Activated naive CD4-positive, alpha-beta T cell (primary cell): ENCODE measurements at places on chromosomes 13 and 19.

- DNase-seq, result no peak
Observed at GRCh38 chr19:15072930-15073647, 8.9 kb upstream of the OR1I1 start.

DNA sequence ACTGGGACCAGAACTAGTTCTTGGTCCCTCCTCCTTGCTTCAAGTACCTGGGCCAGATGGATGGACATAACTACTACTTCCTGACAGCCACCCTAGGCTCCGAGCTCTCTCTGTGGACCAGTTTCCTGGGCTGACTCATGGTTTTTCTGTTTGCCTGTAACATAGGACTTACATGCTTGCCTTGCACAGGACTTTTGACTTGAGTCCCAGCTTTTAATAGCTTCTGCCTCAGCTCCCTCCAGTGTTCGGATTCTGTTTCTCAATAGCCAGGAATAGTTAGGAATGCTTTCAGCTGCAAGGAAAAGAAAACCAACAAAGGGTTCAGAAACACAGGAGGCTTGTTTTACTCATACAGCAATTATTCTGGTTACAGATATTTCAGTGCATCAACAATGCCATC is 405.9 kb downstream of the ZNF536 start:
- no peak for DNase-seq

DNA sequence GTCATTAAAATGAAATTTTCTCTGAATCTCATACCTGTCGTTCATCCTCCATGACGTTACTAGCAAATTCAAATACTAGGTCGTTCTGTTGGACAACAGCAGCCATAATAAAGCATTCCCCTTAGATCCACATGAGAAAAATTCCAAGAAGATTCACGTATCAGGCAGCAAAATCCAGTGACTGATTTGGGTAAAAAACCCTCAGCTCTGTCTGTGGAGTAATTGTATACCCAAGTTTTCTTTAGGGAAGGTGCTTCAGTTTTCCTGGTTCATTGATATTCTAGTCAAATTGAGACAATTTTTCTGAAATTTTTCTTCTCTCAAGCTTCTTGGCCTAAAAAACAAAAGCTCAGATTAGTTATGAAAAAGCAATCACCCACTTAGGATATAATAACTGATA is 37.2 kb downstream of the ELF1 start:
- DNase-seq, result no peak

DNA sequence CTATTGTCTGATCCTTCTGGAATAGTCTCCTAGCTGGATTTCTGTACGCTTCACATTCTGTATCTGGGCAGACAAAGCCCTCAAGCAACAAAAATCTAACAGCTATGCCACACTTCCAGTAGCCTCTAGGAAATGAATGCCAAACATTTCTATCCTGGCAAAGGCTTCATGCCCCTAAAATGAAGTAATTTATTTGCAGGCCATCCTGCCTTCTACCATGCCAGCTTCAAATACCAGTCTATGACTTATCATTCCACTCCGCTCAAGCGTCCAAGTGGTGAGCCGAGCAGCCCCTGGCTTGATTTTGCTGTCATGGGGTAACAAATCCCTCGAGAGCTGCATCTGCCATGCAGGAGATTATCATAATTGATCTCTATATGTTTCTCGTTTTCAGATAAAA is 86.9 kb downstream of the LHFPL6 start:
- no peak for DNase-seq

DNA sequence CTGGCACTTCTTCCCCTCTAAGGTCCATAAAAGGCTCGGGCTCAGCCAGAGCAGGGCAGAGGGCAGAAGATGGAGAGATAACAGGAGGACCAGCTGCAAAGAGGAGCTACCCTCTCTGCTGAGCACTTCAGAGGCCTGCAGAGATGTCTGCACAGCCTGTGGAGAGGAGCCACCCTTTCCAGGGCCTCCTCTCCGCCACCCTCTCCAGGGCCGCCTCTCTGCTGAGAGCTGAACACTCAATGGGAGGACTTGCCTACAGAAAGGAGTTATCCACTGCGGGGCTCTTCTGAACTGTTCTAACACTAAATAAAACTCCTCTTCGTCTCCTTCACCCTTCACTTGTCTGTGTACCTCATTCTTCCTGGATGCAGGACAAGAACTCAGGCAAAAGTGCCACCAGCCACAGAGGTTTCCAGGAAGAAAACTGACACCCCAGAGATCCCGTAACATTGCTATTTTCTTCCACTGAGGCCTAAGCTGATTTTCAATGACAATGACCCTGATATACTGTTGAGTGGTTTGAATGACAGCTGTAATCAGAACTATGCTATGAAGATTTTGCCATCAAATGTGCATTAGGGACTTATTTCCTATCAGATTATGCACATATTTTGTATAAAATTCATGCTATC is 16.2 kb upstream of the TSC22D1 start:
- no peak for DNase-seq

GRCh38 chr19:16394681-16395375 is 70.2 kb downstream of the KLF2 start:
- no peak for DNase-seq
